ENCODE measurements at places on chromosomes 7 and 10.

DNA sequence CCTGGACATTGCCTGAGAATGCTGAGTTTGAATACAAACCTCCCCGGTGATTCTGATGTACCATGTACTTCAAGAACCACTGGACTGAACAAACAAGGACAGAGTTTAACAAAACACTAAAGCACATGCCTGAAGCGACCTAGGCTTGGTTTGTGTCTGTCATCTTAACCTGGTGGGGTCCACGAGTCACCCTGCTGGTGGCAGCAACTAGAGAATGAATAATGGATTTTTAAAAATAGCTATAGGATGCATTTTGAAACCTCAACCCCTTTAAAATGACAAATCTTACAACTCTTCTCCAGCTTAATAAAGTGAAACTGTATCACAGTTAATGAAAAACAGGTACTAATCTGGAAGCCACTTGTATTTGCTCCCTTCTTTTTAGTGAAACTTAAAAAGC, 25.2 kb downstream of the CDHR3 start:
- no peak for DNase-seq

- DNase-seq, result no peak
Observed at GRCh38 chr7:6576024-6576866, 1.0 kb upstream of the ZDHHC4 start.

DNA sequence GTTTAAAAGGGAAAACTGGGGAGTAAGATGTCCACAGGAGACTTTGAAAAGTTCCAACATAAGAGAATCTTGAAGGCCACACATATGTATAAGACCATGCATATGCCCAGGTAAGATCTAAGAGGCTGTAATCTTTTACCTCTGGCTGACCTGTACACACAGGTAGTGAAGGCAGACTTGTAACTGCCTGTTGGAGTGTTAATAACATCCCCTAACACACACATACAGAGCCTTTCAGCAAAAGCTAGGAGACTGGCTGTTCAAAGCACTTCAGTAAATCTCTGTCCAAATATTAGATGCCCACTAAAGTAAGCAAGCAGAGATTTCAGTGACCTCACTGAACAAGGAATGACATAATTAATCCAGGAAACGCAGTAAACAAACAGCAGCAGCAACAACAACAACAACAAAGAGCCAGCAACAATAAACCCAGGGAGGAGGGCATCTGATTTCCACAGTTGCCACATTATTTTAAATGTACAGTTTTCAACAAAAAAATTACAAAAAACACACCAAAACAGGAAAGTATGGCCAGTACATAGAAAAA, 15.0 kb downstream of the CYP51A1 start:
- no peak for DNase-seq

DNA sequence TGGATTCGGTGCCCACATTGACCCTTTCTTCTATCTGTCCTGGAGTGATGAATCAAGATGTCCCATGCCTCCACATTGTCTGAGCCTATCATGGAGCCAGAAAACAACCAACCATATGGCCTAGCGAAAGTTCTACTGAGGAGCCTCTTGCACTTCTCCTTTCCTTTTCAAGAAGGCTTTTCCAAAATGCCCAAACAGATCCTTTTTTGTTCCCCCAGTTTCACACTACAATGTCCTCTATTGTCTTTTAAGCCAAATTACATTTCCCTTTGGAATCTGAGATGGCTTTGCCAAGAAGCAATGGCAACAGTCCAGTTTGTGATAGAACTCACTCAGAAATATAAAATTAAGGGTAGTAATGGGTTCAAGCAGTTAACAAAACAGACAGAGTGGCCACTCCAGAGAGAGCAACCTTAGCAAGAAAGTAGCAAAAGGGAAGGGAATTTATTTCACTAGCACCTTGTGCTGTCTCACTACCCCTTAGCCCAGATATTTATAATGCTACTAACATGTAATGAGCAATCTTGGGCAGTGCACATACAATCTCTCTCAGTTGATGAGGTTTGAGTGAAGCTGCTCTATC, 194.6 kb upstream of the PDE1C start:
- DNase-seq, result no peak

DNA sequence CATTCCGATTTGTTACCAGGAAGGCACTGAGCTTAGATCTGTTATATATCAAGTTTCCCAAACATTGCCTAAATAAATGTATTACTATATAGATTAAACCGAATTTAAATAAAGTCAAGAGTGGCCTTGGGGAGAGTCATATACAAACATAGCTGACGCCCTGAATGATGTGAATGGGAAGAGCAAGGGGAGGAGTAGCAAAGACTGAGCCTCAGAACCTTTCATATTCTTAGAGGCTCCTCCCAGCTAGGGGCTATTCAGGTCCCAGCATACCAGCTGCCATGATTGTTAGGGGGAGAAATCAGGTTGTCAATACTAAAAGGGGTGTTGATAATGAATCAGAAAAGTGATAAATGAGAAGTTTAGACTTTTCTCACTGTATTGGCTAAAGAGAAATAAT, 64.7 kb upstream of the ITGB1 start:
- DNase-seq, result no peak

DNA sequence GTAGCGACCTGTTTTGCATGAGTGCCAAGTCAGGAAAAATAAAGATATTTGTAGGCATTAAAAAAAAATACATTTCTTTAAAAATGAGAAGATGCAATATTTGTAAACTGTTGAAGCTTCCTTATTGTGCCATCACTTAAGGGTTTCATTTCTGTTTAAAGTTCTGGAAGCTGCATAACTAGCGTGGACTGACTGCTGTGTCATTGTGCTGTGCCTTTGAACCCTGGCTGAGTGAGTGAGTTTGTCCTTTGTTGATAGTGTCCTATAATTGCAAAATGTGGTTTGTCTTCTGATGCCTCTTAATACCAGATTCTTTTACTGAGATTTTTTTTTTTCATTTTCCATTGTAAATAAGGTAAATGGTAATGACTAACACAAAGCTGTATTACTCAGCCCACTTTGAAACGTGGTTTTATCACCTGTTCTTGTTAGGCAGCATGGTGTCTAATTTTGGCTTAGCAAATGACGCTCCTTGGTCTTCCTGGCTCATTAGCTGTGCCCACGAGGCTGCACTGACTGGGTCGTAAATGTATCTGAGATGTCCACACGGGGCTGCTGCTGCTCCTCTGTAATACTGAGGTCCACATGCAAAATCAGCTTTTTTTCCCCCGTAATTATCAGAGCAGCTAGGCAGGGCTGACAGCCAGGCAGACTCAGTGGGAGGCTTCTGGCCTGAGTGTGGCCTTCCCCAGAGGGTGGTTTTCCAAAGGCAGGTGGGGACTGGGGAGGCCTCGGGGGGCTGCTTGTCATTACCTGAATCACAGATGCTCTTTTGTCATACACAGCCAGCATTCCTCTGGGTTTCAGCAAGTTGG, 14.8 kb downstream of the ZSCAN25 start:
- no peak for DNase-seq

DNA sequence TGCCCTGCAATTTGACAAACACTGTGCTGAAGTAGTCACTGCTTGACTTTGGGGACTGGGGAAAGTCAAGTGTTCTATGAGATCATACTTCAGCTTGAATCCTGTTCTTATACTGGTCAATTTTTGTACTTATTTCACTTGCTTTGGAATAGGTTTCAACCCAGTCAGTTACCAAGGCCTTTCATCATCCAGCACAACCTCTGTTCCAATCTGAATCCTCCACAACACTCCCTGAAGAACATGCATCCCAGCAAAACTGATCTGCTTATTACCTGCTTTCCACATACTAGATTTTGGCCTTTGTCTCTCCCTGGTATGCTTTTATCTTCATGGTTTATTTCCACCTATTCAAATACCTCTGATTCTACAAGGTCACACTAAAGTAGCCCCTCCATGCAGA, 29.5 kb downstream of the DPY19L1 start:
- DNase-seq, result no peak

DNA sequence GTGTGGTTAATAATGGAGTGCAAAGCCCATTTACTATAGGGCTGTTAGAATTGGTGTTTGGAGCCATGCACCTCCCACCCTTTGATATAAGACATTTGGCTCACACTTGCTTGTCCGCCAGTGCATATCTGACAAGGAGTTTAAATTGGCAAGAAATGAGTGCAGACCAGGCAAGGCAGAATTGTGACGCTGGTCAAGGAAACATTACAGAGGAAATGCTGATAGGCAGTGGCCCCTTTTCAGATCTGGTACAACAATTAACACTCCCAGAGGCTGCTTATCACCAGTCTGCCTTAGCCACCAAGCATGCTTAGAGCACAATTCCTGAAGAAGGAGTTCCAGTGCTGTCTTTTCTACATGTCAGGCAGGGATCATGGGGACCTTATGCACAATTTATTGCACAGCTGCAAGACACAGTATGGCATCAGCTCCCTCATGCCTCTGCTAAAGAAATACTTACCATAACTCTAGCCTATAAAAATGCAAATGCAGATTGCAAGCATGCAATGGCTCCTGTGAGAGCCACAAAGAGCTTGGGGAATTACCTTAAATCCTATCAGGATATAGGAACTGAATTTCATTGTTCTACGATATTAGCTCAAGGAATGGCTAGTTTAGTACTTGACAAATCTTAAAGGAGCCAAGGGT, 35.2 kb downstream of the OR13A1 start:
- no peak for DNase-seq

- DNase-seq, result no peak
Observed at GRCh38 chr10:79430325-79430905, 15.0 kb downstream of the ZCCHC24 start.

- no peak for DNase-seq
Observed at GRCh38 chr7:99955247-99955646, 20.6 kb downstream of the AZGP1 start.

- no peak for DNase-seq
Observed at GRCh38 chr7:47342296-47343060, 239.4 kb downstream of the TNS3 start.

DNA sequence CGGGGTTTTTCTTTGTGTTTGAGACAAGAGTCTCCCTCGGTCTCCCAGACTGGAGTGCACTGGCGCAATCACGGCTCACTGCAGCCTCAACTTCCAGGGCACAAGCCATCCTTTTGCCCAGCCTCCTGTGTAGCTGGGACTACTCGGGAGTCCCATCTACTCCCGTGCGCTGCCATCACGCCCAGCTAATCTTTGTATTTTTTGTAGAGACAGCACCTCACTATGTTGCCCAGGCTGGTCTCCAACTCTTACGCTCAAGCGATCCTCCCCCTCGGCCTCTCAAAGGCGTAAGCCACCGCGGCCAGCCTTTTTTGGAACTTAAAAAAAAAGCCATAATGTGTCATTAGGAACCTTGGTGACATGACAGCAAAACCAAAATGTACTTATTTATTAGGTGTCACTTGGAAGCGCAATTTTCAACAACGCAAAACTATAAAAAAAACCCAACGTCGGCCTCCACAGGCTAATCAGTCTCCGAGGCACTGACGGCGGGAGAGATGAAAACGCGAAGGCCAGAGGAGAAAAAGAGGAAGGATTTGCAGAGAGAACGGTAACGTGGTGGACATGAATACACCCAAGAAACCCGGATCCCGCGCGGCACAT, 911 bp upstream of the HNRNPH3 start:
- peak; percentile 23 for DNase-seq

DNA sequence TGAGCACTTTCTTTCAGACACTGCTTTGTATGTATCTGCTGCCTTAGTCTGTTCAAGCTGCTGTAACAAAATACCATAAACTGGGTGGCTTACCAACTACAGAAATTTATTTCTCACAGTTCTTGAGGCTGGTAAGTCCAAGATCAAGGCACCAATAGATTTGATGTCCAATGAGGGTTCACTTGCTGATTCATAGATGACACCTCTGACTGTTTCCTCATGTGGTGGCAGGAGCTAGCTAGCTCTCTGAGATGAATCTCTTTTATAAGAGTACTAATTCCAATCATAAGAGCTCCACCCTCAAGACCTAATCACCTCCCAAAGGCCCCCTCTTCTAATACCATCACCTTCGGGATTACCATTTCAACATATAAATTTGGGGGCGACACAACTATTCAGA, 76.6 kb upstream of the ADO start:
- DNase-seq, result no peak

- DNase-seq, result no peak
Observed at GRCh38 chr7:377080-378040, 87.4 kb downstream of the FOXL3 start.

DNA sequence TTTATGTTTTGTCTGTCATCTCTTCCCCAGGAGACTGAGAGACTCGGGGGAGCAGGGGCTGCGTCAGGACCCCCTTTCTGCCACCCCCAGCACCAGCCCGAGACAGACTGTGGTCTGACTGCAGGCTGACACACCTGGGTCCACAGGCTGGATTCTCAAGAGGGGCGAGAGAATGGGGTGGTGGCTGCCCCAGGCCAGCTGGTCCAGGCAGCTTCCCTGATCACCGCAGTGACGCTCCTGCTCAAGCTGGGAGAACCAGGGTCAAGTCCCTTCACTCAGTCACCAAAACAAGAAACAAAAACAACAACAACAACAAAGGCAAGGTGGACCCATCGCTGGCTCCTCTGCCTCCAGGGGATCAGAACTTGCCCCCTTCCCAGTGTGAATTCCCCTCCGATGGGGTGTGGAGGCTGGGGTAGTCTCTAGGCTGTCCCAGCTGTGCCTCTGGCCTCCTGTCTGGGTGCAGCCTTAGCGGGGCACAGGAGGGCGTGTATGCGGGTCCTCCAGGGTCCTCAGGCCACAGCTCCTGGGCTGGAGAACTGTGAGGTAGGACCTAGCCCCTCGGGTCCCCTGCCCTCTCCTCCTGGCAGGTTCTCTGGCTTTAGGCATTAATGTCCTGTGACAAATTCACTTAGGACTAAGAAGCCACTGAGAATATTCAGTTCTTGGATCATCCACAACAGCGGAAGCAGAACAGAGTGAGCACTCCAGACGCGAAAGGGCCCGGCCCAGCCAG, 40.6 kb downstream of the PRKAG2 start:
- no peak for DNase-seq

- DNase-seq, result no peak
Observed at GRCh38 chr7:126339813-126340212, 912.9 kb downstream of the GRM8 start.

GRCh38 chr7:26156451-26157420, 4.7 kb downstream of the NFE2L3 start:
- DNase-seq, result peak; percentile 67

GRCh38 chr10:102603946-102604345, 40.3 kb upstream of the TRIM8 start:
- DNase-seq, result no peak

Measured in GM06990 (cell line).